K562 (cell line): ENCODE measurements at places on chromosomes 5 and 9. TPM values are rescaled to one million over a fixed set of nuclear protein-coding genes. Genes with fewer than 3 reads are reported as not detected.

DNA sequence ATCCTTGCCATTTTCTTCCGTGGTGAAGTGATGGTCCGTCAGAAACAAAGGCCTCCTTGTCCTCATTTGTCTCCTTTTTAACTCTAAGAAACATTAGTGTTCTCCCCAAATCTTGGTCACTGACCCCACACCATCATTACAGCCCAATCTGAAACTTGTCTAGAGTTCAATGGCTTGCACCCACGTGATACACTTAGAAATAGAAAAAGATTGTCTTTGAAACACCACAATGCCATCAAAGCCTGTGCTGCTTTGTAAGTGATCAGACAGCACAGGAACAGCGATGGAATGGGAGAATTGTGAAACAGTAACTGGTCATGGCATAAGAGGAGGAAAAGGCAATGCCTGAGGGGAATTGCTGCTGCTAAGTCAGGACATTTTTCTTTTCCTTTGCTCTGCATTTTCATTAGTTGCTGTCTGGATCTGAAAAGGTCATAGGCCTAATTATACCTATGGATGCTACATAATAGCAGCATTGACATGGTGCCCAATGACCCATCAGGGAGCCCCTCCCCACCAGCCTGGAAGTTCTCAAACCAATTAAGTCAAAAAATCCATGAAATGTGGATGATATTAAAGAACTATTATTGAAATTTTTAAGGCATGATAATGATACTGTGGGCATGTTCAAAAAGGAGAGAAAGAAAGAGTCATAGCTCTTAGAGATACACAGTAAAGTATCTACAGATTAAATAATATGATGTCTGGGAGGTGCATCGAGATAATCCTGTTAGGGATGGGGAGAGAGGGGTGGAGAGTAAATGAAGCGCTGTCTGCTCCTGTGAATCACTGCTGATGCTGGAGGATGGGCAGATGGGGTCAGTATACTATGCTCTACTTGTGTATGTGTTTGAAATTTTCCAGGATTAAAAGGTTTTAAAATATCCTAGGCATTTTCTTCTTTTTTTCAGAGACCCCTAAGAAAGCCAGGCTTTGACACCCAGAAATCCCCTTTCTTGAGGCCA, 83.6 kb downstream of the ENC1 start:
- DNase-seq, result no peak

Gene TNC
- polyA plus RNA-seq, result not detected in 2 replicates

DNA sequence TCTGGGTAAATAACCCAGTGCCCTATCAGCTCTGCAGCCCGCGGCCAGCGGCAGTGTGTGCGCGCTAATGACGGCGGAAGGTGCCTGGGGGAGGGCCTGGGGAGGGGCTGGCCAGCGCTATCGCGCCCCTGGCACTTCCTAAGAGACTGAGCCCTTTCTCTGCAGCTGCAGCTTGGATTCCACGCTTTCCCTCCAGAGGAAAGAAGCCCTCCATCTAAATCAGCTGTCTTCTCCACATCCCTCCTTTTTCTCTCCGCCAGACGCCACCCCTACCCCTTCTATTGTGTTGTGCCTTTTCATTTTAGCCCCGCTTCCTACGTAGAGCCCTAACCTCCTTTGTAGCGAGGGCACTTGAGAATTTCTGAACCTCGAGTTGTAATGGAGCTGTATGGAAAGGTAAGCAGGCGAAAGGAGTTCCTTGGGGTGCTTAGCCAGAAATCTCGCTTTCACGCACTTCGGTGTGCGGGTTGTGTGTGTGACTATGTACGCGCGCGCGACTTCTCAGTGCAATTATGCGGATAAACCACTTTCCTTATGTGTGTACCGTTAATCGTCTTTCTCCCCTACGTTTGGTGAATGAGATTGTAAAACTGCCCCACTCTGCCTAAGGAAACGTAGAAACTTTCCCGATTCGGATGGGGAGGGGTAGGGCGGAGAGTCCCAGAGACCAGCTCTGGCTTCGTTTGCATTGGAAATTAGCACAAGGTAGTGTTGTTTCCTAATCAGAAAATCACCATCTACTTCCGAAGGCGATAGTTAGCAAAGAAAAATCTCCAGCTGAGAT, 664 bp upstream of the RAB3C start:
- no peak for DNase-seq

DNA sequence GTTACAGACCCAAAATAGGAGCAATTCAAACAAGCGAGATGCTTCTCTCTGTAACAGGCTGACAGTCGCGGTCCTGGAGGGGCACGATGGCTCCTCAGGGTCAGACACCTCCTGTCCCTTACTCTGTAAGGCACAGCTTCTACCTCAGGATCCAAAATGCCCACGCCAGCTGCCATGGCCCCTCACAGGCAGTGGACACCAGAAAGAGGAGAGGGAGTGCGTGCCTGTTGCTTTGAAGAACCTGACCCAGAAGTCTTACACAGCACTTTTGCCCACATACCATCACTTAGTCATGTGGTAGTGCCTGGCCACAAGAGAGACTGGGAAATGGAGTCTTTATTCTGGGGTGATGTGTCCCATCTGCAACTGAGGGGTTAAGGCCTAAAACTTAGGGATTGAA, 11.6 kb upstream of the ABL1 start:
- no peak for DNase-seq

Gene CRHBP
- polyA plus RNA-seq, result 0.35 TPM in 1 of 2 replicates, not detected in the other

- no peak for DNase-seq
Measured at GRCh38 chr5:57325678-57326397, 152.0 kb downstream of the GPBP1 start.

DNA sequence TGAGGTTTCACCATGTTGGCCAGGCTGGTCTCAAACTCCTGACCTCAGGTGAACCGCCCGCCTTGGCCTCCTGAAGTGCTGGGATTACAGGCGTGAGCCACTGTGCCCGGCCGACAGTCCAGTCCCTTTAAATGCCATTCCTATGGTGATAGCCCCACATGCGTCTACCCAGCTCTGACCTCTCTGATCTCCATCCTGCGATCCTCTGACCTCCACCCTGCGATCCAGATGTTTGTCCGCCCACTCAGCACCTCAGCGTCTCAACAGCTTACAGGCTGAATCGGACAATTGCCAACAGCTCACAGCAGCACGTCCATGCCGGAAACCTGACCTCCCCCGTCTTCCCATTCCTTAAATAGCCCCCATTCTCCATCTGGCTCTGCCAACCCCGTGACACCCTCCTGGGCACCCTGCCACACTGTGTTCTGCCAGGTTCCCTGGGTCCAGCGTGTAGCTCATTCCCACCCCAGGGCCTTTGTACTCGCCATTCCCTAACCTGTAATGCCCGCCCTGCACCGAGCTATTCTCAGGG, 44.0 kb upstream of the RNU6ATAC start:
- DNase-seq, result no peak

- DNase-seq, result no peak
Measured at GRCh38 chr9:122078557-122078956, 14.6 kb downstream of the TTLL11 start.

DNA sequence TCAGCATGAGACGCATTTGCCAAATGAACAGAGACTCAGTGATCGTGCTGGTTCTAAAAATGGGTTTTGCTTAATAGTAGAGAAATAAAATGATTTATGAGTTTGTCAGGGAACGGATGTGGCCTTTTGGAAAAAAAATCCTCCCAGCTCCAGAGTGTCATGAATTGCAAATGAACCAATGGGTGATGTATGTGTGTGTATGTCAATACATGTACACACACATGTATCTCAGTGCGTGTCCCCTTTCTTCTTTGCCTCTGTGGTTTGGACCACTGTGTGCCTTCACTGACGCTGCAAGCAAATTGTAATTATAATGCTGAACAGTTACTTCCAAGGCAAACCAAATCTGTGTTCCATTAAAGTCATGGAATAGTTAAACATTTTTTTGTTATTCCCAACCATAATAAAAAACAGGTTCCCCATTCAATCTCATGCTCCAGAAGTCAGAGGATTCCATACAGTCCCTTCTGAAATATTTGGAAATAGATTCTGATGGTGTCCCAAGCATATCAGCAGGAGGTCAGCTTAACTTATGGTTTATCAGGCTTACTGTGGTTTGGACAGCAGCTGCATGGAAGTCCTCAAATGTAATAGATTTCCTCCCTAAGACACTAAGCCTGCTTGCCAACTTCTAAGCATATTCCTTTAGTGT, 630.5 kb downstream of the ACTL7B start:
- DNase-seq, result no peak

DNA sequence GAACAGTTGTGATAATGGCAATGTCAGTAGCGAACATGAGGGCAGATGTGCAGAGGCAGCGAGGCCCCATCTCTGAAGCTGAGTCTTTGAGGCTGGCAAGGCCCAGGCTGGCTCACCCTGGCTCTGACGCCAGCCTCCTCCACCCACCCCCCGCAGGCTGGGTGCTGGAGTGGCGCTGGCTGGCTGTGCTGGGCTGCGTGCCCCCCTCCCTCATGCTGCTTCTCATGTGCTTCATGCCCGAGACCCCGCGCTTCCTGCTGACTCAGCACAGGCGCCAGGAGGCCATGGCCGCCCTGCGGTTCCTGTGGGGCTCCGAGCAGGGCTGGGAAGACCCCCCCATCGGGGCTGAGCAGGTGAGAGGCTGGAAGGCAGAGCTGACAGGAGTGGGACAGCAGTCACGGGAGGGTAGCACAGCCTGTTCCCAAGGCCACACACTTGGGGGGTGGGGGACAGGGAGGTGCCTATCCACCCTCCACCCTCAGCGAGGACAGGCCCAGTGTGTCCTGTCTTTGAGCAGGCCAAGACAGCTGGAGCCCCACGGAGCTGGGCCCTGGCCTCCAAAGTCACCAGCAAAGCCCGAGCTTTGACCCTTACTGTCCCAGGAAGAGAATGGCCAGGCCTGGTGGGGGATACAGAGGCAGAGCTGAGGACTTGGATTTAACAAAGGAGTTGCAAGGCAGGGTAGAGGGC, 5.6 kb downstream of the SLC2A8 start:
- DNase-seq, result no peak

- DNase-seq, result no peak
Measured at GRCh38 chr5:144151026-144151425, 19.4 kb downstream of the YIPF5 start.

Gene PCDHB15
- polyA plus RNA-seq, result 0.07 and 0.08 TPM in 2 replicates

Gene PCDHB7
- polyA plus RNA-seq, result not detected in 2 replicates

- no peak for DNase-seq
Measured at GRCh38 chr5:62342476-62342837, 36.5 kb downstream of the KIF2A start.

DNA sequence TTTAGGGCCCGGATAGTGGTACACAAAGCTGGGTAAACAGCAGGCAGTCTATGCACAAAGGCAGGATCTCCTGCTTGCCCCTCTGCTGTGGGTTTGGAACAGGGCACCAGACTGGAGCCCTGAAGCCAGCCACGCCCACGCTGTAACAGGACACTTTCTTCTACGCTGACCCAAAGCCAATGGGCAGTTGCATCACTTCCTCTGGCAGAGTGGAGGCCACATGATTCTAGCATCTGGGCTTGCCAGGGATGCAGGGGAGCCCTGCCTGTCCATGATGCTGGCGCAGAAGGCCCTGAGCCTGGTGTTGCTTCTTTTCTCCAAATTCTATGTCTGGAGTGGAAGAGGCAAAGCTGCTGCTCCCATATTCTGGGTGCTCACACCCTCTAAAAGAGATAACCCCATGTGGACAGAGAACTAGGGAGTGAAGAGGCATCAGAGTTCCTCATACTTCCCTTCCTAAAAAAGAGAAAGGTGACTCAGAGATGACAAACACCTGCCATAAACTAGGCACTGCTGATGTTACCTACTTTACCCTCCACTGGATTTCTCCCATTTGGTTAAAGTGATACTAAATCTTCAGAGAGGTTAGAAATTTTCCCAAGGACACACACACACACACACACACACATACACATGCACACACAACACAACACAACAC, 260.3 kb upstream of the KLF4 start:
- peak; percentile 32 for DNase-seq

Gene SPINK4
- 2.1 and 5.1 TPM in 2 replicates for polyA plus RNA-seq
